ENCODE measurements at places on chromosomes 1 and 21. TPM values are rescaled to one million over a fixed set of nuclear protein-coding genes. Genes with fewer than 3 reads are reported as not detected.

The SPATA21 gene
- total RNA-seq, result not detected

GRCh38 chr1:116254776-116255175 lies 118.3 kb upstream of the ATP1A1 start:
- H3K4me1 ChIP-seq, result peaks cover 19% of the 10 kb centered on the region
- no peak overlapping the region for H3K4me3 ChIP-seq

DNA sequence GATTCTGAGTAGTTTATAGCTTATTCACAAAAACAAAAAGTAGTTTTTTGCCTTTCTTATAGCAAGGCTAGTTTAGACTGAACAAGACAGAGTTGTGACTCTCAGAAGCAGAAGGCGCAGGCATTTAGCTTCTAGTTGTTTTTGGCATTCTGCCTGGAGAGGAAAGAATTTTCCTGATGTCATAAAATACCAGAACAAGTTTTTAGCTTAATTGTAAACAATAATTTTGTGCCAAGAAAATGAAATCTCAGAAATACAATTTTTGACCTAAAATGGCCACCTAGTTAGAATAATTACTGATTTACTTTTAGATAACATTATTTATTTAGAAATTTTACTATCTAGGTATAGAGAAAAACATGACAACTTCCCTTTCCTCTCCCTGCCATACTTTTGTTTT lies 1.0 kb downstream of the DNAJB4 start:
- H3K27ac ChIP-seq, result peak overlapping the region; percentile 99
- H3K27me3 ChIP-seq, result peaks cover 3% of the 10 kb centered on the region
- peak overlapping the region; percentile 93 for H3K4me3 ChIP-seq
- no peak for DNase-seq
- no peaks in the 10 kb centered on the region for H3K36me3 ChIP-seq

DNA sequence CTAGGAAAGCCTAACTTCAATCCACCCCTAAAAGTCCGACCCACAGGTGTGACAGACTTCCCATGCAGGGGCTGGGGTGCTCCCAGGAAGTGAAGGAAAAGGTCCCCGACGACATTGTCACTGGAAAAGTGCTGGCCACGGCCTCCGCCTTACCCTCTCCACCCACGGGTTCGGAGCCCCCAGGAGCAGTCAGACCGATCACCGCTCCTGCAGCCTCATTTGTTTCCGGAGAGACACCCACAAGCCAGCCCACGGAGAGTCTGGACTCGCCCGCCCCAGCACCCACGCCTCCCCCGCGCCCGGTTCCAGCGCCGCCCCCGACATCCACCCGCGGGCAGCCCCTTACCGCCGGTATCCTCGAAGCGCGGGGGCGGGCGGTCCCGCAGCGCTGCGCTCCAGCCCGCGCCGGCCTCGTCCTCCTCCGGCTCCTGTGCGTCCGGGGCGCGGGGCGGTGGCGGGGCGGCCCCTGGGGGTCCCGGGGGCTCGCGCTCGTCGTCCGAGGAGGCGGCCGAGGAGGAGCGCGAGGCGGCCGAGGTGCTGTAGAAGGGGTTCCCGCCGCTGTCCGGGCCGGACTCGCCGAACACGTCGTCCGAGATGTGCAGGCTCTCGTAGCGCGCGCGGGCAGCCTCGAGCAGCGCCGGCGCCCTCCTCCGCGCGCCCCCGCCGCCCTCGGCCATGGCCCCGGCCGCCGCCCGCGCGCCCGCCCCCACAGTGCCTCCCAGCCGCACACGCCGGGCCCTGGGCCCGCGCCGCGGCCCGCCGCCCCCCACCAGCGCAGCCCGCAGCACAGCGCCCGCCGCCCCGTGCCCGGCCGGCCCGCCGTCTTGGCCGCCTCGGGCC lies 660 bp downstream of the PGBD5 start:
- DNase-seq, result no peak
- peaks cover 3% of the 10 kb centered on the region for H3K4me1 ChIP-seq
- H3K4me3 ChIP-seq, result peak overlapping the region; percentile 86
- H3K27me3 ChIP-seq, result peaks cover 61% of the 10 kb centered on the region

The PROK1 gene
- total RNA-seq, result 0.29 TPM

- no peak overlapping the region for H3K4me3 ChIP-seq
- H3K4me1 ChIP-seq, result no peaks in the 10 kb centered on the region
- peaks cover 4% of the 10 kb centered on the region for H3K36me3 ChIP-seq
- H3K27me3 ChIP-seq, result no peaks in the 10 kb centered on the region
- no peak for DNase-seq
Measured at GRCh38 chr1:117501281-117501680, 104.6 kb upstream of the TENT5C start.

GRCh38 chr21:37665230-37666024 lies 250.8 kb downstream of the KCNJ6 start:
- no peak overlapping the region for H3K4me3 ChIP-seq
- no peaks in the 10 kb centered on the region for H3K36me3 ChIP-seq
- no peak overlapping the region for H3K27ac ChIP-seq
- no peak for DNase-seq

DNA sequence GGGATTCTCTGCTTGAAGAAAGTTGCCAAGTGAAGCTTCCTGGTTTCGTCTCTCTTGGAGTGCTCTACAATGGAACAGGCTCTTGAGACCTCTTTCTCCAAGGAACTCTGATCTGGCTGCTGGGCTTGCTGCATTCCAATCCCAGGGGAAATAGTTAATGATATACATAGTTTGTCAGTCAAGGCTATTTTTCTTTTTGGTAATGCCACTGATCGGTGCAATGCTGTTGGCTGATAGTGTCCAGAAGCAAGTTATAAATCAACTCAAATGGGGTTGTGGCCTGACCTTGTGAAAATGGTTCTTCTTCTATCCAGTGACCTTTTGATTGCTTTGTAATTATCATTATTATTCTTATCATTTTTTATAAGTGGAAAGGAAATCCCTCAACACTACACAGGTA lies 48.4 kb upstream of the TNFSF18 start:
- H3K36me3 ChIP-seq, result no peaks in the 10 kb centered on the region
- no peak overlapping the region for H3K27ac ChIP-seq
- no peaks in the 10 kb centered on the region for H3K4me1 ChIP-seq
- no peak for DNase-seq

The BRDT gene
- total RNA-seq, result not detected

DNA sequence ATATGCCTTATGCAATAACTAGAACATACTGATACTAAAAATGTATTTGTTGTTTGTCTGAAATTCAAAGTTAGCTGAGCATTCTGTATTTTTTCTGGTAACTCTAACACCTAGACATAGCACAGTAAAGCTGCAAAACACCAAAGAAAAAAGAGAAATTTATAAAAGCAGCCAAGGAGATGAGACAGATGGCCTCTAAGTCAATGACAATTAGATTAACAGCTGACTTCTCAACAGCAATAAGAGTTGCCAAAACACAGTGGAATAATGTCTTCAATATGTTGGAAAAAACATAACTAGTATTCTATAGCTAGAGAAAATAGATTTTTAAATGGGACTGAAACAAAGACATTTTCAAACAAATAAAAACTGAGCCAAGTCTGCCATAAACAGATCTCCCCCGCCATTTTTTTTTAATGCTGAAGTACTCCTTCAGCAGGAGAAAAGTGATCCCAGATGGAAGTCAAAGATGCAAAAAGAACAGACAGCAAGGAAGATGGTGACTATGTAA lies 81.3 kb downstream of the SYF2 start:
- H3K4me1 ChIP-seq, result no peaks in the 10 kb centered on the region
- DNase-seq, result no peak
- no peak overlapping the region for H3K4me3 ChIP-seq
- H3K27ac ChIP-seq, result no peak overlapping the region
- H3K27me3 ChIP-seq, result peaks cover 4% of the 10 kb centered on the region
- no peaks in the 10 kb centered on the region for H3K36me3 ChIP-seq

DNA sequence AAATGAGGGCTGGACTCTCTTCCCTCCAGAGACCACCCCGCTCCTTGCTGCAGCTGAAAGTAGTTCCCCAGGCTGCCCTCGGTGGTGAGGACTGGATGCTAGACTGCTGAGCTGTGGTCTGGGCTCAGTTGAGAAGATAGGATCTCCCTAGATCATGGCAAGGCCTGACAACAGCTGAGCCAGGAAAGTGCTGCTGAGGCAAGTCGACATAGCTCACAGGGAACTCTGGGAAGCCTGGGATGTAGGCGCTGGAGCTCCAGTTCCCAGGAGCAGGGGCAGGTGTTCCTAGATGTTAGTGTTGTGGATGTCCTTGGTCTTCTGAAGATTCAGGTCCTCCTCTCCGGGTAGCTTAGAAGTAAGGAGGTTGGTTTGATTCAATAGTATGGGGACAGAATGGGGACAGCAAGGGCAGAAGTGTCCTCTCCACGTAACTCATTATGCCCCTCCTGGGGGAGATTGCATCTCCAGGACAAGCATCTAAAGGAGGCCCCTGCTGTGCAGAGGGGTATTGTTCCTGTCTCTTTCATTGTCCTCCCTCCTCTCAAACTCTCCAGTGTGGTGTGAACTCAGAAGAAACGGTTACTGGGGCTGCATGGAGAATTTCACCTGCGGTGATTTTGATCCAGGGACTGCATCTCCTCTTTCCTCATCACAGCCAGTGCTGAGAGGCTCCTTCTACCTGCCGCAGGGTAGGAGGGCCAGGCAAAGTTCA lies 3.7 kb downstream of the CYB561D1 start:
- H3K4me3 ChIP-seq, result peak overlapping the region; percentile 11
- H3K4me1 ChIP-seq, result peaks cover 31% of the 10 kb centered on the region
- DNase-seq, result no peak
- H3K36me3 ChIP-seq, result no peaks in the 10 kb centered on the region

- H3K27me3 ChIP-seq, result no peaks in the 10 kb centered on the region
- H3K27ac ChIP-seq, result no peak overlapping the region
- no peaks in the 10 kb centered on the region for H3K36me3 ChIP-seq
- no peak overlapping the region for H3K4me3 ChIP-seq
- no peaks in the 10 kb centered on the region for H3K4me1 ChIP-seq
Measured at GRCh38 chr1:198669023-198669698, 30.3 kb downstream of the PTPRC start.

GRCh38 chr1:185984113-185984836 lies 250.1 kb downstream of the HMCN1 start:
- no peaks in the 10 kb centered on the region for H3K36me3 ChIP-seq
- no peak for DNase-seq
- no peaks in the 10 kb centered on the region for H3K4me1 ChIP-seq
- H3K4me3 ChIP-seq, result no peak overlapping the region
- no peaks in the 10 kb centered on the region for H3K27me3 ChIP-seq

DNA sequence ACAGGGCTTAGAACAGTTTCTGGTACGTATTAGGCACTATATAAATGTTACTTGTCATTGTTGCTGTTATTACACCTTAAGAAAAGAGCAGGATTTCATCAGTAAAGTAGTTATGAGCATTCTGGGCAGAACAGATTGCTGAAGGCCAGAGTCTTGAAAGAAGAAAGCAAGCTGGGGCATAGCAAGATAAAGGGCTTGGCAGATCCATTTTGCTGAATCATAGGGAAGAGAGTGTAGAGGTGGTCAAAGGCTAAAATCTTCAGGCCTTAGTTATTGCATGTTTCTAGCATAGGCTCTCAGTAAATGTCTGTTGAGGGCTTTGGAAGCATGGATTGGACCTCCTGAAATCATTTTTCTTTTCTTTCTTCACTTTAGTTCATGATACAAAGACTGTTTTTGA lies 67.5 kb downstream of the PLA2G4A start:
- H3K27ac ChIP-seq, result no peak overlapping the region
- H3K36me3 ChIP-seq, result no peaks in the 10 kb centered on the region
- no peak overlapping the region for H3K4me3 ChIP-seq
- DNase-seq, result no peak
- H3K27me3 ChIP-seq, result peaks cover 20% of the 10 kb centered on the region

DNA sequence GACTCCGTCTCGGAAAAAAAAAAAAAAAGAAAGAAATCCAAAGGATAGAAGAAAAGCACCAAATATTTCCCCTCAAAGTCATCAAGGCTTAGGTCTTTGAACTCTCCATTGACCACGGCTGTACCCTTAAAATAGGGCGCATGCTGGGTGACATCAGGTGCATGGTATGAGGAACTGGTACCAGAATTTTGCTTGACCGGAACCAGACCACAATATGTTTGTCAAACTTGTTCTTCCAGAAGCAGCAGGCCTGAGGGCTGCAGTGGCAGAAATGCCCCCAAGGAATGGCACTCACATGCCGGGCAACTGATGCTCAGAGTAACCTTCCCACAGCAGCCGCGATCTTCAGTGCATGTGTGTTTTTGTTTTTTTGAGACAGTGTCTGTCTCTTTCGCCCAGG lies 21.0 kb downstream of the RCC1 start:
- no peaks in the 10 kb centered on the region for H3K27me3 ChIP-seq
- DNase-seq, result no peak
- H3K27ac ChIP-seq, result peak overlapping the region; percentile 50
- peaks cover 22% of the 10 kb centered on the region for H3K36me3 ChIP-seq
- no peak overlapping the region for H3K4me3 ChIP-seq

The CELF3 gene
- total RNA-seq, result 17.9 TPM

DNA sequence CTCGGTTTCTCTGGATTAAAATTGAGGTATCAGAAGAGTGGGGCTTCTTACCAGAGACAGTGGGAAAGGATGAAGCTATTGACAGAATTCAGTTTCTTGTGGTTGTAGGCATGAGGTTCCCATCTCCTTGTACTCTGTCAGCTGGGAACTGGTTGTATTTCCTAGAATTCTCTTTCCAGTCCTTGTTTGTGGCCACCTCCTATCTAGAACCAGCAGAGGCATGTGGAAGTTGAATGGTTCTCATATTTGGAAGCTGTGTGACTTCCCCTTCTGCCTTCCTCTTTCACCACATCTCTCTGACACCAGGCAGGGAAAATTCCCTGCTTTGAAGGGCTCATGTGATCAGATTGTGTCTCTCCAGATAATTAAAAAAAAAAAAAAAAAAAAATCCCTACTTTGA lies 457.7 kb upstream of the ADAMTS5 start:
- H3K4me1 ChIP-seq, result peaks cover 4% of the 10 kb centered on the region
- no peaks in the 10 kb centered on the region for H3K36me3 ChIP-seq
- H3K27me3 ChIP-seq, result no peaks in the 10 kb centered on the region
- DNase-seq, result no peak

Data from type B pancreatic cell (in vitro differentiated cells).